Pons (tissue), 1 donor: ENCODE measurements at places on chromosomes 13 and 19.
A peak's percentile ranks its signal among the peaks of the same experiment; 100 is the strongest.

DNA sequence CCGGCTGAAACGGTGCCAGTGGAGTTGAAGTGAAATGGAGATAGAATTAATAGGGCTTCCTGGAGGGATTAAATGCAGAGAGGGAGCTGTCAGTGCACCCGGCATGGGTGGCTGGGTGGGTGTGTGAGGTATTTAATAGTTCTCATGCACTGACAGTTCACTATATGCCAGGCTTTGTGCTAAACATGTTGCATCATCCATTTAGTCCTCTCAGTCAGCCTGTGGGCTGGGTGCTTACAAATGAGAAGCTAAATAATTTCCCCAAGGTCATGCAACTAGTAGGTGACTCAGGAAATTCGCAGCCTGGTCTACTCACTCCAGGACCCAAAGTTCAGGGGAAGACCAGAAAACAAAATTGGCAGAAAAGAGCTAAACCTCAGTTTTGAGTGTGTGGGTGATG lies 63.5 kb upstream of the SPATA13 start:
- DNase-seq = no peak

GRCh38 chr13:76980075-76980718 lies 11.7 kb upstream of the CLN5 start:
- DNase-seq = peak; percentile 44

DNA sequence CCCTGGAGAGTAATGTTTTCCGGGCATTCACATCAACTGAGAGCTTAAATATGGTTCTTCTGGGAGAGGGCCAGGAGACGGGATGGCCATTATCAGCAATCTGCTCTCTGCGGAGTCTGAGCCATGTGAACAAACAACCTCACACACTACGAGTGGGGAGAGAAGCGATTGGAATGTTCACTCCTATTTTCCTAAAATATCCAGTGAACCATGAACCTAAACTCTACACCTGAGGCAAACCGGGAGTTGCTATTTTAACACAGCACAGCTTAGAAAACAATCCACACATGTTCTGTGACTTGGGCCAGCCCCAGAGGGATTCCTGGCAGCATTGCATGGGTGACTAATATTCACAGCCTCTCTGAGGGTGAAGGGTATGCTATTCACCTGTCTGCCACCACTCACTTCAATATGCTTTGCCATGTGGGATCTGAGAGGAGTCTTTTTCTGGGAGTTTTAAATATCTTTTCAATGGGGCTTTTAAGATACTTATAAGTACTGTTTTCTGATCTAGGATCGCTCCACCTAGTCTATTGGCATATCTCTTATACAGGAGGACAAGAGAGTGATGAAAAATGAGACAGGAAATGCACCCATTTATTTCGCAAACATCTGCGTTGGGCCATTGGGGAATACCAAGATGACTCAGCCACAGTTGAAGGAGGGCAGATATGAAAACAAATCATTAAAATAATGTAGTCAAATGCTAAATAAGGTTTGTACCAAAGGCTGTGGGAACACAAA lies 72.6 kb upstream of the SERP2 start:
- no peak for DNase-seq

DNA sequence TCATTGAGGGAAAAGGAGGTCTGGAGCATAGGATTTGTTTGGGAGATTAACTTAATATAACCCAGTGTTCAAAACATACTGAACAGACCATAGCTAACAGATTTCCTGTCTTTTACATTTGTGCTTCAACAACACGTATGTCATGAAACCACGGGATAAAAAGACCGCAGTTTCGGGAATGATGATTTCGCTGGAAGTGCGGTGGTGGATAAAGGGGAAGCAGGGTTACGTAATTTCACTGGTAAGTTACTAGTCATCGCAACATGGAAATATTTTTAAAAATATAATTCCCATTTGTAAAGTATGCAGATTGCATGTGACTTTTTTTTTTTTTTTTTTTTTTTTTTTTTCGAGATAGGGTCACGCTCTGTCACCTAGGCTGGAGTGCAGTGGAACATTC lies 237.4 kb downstream of the LMO7 start:
- no peak for DNase-seq

DNA sequence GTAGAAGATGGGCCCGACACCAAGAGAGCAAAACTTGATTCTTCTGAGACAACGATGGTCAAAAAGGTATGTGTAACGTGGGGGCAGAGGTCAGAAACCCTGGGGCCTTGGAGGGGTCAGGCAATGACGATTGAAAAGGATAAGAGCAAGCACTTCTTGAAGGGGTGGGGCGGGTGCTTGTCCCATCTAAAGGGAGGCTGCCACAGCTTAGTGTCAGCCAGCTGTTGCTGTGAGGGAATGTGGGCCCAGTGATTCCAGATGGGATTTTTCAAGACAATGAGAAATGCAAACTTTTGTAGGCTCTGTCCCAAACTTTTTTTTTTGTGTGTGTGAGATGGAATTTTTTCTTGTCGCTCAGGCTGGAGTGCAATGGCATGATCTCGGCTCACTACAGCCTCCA lies 24.5 kb downstream of the SAE1 start:
- no peak for DNase-seq

DNA sequence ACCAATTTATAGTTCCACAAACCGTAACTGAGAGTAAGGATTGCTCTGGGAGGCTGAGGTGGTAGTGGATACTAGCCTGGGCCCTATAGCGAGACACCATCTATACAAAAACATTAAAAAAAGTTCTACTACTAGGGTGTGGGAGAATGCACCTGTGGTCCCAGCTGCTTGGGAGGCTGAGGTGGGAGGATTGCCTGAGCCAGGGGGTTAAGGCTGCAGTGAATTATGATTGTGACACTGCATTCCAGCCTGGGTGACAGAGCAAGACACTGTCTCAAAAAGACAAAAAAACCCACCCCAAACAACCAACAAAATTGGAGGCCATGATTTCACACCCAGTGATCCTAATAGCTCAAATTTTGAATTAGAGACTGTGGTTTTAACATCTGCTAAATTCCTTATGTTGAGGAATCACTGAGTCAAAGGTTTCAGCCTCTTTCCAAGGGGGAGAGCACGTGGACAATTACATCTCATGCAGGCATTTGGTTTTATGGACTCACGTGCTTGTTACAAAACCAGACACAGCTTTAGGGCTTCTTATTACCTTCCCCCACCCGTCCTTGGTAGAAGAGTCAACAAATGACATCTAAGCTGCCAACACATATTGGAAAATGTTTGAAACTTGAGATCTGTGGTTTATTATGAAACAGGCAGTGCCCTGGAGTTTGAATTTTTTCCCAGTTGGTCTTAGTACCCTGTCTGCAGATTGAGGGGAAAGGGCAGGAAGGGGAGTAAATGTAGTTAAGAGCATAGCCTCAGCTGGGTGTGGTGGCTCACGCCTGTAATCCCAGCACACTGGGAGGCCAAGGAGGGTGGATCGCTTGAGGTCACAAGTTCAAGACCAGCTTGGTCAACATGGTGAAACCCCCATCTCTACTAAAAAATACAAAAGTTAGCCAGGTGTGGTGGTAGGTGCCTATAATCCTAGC lies 18.5 kb downstream of the CYP2A6 start:
- DNase-seq = no peak

DNA sequence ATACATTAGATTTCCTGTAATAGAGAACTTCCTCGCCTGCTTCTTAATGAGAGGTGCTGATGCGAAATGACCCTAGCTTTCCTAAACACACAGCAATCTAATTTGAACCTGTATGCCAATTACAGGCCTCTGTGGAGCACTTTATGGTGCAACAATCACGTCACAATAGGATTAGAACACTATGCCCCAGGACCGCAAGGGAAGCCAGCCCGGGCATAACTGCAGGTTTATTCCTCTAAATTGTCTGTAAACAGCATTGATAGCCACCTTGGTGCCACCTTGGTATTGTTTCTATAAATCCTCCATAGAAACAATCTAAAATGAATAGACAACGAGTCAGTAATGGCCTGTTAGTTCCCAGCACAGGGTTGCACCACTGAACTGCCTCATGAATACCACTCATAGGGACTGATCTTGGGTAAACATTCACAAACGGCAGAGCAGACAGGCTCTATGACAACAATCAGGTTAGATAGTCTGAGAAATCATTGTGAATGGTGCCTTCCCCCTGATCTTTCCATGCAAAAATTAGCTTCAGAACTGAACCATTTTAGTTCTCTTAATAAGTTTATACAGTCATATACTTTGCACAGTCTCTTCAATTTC lies 182.5 kb upstream of the OBI1 start:
- no peak for DNase-seq
